ENCODE measurements at places on chromosomes 12 and 14.

DNA sequence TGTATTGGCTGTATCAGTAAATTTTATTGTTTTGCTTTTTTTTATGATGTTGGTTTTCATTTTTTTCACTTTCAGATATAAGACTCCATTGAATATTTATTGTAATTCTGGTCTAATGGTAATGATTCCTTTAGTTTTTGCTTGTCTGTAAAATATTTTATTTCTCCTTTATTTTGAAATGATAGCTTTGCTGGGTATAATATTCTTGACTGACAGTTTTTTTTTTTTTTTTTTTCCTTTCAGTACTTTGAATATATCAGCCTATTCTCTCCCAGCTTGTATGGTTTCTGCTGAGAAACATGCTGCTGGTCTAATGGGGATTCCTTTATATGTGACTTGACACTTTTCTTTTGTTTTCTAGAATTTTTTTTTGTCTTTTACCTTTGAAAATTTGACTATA lies 195.1 kb upstream of the SLC38A2 start:
- no peak for DNase-seq

DNA sequence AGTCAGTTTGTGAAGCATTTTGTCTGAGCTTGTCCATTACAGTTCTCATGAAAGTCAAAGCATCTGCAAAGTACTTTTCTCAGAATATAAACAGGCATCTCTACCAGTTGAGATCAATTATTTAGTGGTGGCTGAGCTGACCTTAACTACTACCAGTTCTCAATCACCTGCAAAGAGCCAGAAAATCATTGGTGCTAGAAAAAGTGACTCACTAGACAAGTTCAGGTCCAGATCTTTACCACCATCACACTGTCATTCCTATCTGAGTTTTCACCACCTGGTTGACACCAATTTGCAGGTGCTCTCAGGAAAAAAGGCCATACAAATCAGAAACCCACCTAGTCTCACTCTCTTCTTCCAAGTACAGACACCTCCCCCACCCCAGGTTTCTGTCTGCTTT lies 33.3 kb downstream of the ITPR2 start:
- no peak for DNase-seq

DNA sequence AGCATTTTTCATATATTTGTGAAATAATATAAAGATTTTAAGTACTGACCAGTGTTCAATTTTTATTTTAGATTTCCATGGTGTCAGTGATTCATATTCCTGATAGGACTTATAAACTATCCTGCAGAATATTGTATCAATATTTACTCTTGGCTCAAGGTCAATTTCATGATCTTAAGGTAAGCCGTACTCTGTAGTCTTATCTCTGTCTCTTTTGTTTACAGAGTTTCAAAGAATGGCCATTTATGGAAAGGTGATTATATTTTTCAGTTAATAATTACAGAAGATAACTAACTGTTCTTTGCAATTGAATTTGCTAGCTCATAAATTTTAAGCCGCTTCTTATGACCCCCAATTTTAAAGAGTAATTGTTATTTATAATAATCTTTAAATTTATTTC lies 27.9 kb downstream of the CGRRF1 start:
- no peak for DNase-seq

DNA sequence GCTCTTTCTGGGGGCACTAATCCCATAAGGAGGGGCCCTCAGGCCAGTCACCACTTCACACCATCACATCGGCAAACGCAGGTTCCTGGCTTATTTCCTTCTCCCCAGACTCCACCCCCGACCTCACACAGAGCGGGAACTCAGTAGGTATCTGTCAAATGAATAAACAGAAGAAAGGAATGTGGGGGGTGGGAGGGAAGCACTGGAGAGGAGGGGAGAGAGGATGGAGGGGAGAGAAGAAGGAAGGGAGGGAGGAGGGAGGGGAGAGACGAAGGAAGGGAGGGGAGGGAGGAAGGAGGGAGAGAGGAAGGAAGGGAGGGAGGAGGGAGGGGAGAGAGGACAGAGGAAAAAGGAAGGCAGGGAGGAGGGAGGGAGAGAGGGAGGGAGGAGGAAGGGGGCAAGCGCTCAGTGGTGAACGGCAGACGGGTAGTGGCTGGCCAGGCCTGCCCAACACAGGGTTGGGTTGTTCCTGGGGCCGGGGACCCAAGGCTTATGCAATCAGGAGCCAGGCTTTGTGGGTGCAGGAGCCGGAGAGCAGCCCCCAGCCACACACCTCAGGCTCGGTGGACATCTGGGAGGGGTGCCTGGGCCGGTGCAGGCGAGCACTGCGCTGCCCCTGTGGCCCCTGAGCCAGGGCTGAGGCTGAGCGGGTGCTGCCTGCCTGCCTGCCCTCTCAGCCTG lies 52.6 kb upstream of the FBRSL1 start:
- no peak for DNase-seq

DNA sequence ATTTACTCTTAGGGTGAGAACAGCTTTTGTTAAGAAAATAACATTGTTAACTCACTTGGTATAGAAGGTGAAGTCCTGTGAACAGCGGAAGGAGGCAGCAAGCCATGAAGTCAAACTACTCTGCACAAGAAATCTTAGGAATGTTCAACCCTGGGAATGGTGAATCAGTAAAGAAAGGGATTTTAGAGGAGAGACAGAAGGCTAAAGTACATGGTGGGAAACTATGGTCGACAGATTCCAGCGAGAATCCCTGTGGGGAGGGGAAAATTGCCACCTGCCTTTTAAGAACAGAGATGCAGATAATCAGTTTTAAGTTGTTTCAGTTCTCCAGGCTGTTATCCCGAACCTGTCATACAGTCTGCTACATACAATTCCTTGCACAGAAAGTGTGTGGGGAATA lies 63.2 kb upstream of the PTPRR start:
- no peak for DNase-seq

- DNase-seq = no peak
Measured at GRCh38 chr12:96208801-96209549, 14.8 kb downstream of the ELK3 start.

DNA sequence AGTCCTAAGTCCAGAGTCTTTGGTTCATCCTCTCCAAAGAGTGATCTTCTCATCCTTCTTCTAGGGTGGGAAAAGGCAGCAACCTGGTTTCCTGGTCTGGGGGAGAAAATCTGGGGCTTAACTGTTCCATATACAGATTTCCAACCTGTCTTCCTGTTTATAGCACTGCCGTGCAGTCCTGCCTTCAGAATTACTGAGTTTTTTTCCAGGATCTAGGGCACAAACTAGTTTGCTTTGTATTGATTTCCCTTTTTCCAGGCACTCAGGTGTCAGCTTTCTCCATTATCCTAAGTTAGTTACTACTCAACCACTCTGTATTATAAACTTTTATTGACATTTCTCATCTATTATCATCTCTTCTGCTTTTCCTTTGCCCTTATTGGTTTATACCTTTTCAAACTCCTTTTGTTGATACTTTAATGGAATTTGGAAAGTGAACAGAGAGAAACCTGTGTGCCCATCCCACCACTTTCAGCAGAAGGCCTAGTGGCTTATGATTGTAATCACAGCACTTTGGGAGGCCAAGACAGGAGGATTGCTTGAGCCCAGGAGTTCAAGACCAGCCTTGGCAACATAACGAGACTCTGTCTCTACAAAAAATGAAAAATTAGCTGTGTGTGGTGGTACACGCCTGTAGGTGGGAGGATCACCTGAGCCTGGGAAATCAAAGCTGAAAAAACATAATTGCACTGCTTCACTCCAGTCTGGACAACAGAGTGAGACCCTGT lies 4.1 kb upstream of the LYZ start:
- DNase-seq = no peak

DNA sequence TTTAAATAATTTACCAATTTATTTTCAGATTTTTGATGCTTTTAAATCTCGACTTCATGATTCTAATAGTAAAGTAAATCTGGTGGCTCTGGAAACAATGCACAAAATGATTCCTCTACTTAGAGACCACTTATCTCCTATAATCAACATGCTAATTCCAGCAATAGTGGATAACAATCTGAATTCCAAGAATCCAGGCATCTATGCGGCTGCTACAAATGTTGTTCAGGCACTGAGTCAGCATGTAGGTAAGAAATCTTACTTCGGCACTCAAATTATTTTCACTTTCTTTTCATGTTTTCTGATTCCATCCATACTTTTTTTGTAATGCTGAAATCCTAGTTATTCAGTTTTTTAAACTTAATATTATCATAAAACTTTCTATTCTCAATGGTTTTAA lies 15.5 kb upstream of the PRPF39 start:
- DNase-seq = no peak

DNA sequence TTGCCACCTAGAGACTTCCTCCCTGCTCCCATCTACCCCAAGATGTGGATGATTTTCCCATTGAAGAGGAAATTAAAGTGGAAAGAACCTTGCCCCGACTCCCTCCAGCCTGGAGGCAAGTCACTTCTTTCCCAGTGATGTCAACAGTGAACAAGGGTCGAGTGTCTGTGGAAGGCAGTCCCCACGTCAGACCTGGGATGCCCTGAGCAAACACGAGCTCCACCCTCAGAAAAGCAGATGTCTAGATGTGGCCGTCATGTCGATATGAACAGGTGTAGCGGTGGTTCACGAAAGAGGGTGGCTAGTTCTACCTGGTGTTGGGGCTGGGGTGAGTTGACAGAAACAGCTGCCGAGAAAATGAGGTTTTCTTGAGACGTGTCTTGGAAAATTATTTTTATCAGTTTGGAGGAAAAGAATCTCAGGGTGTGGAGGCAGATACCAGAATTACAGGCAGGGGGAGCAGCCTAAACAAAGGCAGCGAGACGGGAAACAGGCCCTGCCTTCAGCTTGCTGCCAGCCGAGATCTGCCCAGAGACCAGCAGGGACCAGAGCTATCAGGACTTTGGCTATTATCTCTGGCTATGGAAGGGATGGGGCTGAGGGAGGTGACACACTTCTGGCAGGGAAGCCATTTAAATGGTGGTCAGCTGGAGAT lies 25.9 kb downstream of the SYNDIG1L start:
- no peak for DNase-seq

DNA sequence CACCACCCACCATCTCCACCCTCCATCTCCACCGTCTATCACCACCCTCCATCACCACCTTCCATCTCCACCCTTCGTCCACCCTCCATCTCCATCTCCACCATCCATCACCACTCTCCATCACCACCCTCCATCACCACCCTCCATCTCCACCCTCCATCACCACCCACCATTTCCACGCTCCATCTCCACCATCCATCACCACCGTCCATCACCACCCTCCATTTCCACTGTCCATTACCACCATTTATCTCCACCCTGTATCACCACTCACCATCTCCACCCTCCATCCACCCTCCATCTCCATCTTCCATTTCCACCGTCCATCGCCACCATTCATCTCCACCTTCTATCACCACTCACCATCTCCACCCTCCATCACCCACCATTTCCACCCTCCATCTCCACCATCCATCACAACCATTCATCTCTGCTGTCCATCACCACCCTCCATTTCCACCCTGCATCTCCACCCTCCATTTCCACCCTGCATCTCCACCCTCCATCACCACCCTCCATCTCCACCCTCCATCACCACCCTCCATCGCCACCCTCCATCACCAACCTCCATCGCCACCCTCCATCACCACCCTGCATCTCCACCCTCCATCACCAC lies 6.1 kb upstream of the CEP170B start:
- DNase-seq = no peak

DNA sequence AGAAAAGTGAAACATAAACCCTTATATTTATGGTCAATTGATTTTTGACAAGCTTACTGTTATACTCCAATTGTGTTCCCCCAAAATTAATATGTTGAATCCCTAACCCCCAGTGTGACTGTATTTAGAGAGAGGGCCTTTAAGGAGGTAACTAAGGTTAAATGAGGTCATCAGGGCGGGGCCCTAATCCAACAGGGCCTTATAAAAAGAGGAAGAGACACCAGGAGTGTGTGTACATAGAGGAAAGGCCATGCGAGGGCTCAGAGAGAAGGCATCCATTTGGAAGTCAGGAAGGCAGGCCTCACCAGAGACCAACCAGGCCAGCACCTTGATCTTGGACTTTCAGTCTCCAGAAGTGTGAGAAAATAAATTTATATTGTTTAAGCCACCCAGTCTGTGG lies 6.5 kb upstream of the VTI1B start:
- DNase-seq = peak; percentile 78

DNA sequence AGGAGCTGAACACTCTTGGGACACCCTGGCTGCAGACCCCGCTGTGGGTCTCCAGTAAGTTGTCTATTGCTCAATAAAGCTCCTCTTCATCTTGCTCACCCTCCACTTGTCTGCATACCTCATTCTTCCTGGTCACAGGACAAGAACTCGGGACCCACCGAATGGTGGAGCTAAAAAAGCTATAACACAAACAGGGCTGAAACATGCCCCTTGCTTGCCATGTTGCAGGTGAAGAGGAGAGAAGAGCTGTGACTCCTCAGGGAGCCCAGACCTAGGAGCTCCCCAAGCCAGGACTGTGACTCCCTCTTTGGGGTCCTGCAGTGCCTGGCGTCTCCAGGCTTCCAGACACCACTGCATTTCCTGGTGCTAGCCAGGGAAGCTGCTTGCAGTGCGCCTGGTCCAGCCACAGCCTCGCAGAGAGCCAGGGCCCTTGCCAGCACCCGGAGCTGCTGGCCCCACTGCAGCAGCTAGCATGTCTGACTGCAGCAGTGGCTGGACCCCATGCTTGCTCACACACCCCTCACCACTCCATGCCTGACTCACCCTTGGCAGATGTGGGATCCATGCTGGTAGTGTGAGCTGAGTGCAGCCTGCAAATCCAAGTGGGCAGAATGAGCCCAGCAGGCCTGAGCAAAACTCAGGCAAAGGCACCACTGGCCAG lies 37.1 kb upstream of the OR5AU1 start:
- DNase-seq = no peak

DNA sequence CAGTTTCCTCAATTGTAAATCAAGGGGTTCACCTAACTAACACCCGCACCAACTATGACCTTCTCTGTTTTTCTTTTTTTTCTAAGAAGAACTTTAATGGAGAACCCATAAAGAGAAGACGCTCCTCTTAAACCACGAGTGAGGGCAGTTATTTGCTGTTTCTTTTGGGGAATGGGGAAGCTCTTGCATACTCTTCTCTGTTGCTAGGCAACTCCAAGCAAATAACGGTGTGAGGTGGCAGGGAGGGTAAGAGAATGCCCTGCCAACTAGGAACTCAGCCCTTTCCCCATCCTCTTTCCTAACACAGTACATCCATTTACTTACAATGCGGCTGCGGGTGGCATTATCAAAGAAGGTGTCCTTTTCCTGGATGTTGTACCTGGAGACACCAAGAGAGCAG lies 114.9 kb downstream of the ANO2 start:
- DNase-seq = no peak

DNA sequence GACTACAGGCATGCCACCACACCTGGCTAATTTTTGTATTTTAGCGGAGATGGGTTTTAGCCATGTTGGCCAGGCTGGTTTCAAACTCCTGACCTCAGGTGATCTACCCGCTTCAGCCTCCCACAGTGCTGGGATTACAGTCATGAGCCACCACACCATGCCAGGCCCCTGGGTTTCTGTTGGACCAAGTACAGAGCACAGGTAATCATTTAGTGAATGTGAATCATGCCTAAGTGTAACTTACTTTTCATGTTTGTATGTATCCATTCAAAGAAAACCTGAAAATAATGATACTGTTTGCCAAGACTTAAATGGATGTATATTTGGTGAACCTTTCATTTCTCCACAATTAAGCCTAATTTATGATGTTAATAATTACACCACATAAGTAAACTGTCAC lies 65.9 kb downstream of the FGD6 start:
- no peak for DNase-seq

Measured in hematopoietic multipotent progenitor cell treated with erythropoietin and hydrocortisone succinate and interleukin-3 and kit ligand, for 8 days (in vitro differentiated cells).